M059J (cell line): ENCODE measurements at places on chromosomes 16 and 17. TPM values are rescaled to one million over a fixed set of nuclear protein-coding genes. Genes with fewer than 3 reads are reported as not detected.

DNA sequence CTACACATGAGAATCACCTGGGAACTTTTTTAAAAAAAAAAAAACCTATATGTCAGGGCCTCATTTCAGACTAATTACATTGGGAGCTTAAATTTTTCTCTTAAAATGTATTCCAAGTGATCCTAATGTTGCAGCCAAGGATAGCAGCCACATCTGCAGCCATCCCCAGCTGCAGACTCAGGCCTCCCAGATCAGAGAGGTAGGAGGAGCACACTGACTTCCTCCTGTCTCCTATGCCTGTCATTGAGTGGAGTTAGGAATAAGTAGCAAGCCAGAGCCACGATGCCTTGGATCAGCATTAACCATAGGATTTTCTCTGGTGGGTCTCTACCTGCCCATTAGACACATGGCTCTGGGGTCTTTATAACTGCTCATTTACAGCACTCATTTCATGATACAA lies 463.5 kb downstream of the HS3ST4 start:
- DNase-seq = no peak

Gene PLXDC1
- total RNA-seq = 0.81 and 1.2 TPM in 2 replicates

DNA sequence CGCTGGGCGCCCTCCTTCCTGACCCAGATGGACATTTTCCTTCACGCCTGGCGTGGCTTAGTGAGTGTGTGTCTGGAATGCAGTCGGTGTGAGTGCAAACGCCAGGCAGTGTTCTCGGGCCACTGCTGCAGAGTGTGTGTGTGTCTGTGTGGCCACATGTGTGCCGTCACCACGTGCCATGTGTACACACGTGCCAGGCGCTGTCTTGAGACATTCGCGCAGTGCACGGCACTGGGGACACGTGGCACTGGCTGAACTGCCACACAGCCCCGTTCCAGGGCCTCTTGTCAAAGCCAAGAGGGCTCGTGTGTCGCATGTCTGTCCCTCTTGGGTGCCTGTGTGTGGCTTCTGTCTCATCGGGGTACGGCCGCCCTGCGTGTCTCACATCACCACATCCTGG lies 28.8 kb downstream of the MAPK8IP3 start:
- DNase-seq = no peak

DNA sequence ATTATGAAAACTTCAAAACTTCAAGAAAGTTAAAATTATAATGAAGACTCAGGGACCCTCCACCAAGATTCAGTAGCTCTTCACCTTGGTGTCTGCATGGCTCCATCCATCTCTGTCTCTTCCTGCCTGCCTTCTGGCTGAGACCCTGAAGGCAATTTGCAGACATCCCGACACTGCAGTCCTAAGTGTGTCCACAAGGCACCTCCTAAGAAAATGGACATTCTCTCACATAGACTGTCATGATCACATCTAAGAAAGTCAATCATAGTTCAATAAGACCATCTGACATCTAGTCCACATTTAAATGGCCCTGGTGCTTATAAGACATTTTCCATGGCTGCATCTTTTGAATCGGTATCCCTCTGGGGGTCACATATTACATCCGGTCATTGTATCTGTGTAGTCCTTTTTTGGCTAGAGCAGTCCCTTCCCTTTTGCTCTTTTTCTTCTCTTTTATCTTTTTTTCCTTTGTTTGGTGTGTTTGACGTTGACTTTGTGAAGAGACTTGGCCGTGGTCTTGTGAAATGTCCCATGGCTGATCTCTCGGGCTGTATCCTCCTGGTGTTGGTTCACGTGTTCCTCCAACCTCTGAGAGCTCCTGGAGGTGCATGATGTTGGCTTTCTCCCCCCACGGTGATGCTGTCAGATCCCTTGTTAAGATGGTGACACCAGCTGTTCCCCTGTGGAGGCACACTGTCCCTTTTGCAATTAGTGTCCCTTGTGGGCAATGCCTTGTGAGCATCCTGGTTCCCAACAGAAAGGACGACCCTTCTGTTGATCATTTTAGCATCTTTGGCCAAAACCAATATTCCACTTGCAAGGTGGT lies 5.0 kb upstream of the TNFRSF13B start:
- no peak for DNase-seq

DNA sequence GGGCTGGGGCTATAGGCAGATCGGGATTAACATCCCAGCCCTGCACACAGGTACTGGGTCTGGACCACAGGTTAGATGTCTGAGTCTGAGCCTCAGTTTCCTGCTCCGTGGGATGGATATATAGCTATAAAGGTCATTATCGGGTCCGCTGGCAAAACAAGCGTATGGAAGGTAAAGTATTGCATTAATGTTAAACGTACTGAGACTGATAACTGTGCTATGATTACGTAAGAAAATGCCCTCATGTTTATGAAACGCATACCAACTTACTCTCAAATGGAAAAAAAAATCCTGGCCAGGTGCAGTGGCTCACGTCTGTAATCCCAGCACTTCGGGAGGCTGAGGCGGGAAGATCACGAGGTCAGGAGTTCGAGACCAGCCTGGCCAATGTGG lies 135.2 kb downstream of the CCDC182 start:
- DNase-seq = no peak

Gene CDRT15L2
- total RNA-seq = not detected in 2 replicates

Gene TUBG2
- total RNA-seq = 15.9 and 21.0 TPM in 2 replicates

Gene AANAT
- total RNA-seq = not detected in 2 replicates

Gene CCL7
- 0.17 TPM in 1 of 2 replicates, not detected in the other for total RNA-seq

DNA sequence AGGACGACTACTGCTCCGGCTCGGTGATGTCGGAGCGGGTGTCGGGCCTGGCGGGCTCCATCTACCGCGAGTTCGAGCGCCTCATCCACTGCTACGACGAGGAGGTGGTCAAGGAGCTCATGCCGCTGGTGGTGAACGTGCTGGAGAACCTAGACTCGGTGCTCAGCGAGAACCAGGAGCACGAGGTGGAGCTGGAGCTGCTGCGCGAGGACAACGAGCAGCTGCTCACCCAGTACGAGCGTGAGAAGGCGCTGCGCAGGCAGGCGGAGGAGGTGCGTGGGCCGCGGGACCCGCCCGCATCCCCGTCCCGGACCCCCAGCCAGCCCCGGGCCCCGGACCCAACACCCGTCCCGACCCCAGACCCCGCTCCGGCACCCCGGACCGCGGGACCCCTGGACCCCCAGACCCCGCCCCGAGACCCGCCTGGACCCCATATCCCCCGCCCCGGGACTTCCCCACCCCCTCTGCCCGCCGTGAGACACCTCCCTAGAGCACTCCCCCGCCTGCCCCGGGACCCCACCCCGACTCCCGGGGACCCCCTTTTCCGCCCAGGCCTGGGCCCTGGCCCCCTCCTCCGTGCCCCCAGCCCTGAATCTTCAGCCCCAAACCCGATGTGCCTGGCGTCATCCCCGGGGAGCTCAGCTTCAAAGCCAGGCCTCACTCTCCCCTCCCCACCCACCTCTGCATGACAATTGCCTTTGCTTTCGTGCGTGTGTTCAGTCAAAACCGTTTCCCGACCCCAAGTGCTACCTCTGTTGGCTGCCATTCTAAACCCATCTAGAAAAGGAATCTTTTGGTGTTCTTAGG lies 594 bp downstream of the MAPK8IP3 start:
- peak; percentile 45 for DNase-seq

DNA sequence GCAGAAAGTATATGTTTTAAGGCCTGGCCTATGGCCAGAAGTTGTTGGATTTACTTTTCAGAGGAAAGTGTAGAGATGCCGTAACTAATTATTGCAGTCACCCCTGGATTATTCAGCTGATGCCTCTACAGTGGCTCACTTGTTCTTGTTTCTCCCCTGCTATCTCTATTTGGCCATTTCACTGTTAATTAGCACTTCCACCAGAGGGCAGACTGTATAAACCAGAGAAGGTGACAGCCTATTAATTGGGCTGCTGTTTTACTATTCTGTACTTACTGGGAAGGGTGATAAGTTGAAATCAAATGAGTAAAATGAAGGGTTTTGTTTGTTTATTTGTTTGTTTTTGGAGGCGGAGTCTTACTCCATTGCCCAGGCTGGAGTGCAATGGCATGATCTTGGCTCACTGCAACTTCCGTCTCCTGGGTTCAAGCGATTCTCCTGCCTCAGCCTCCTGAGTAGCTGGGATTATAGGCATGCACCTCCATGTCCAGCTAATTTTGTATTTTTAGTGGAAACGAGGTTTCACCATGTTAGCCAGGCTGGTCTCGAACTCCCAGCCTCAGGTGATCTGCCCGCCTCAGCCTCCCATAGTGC lies 66.0 kb downstream of the CDK12 start:
- peak; percentile 26 for DNase-seq

DNA sequence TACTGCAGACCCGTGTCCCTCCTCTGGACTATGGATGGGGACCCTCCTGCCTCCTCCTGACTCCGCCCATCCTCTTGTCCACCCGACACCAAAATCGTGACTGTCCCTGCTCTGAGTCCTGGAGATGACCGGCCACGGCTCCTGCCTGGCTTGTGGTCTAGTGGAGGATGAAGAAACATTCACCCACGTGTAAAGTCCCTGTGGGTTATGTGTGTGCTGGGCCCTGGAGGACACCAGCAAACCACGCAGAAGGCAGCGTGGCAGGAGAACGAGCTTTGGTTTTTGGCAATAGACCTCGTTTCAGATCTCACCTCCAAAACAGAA lies 11.9 kb downstream of the SPNS2 start:
- no peak for DNase-seq

DNA sequence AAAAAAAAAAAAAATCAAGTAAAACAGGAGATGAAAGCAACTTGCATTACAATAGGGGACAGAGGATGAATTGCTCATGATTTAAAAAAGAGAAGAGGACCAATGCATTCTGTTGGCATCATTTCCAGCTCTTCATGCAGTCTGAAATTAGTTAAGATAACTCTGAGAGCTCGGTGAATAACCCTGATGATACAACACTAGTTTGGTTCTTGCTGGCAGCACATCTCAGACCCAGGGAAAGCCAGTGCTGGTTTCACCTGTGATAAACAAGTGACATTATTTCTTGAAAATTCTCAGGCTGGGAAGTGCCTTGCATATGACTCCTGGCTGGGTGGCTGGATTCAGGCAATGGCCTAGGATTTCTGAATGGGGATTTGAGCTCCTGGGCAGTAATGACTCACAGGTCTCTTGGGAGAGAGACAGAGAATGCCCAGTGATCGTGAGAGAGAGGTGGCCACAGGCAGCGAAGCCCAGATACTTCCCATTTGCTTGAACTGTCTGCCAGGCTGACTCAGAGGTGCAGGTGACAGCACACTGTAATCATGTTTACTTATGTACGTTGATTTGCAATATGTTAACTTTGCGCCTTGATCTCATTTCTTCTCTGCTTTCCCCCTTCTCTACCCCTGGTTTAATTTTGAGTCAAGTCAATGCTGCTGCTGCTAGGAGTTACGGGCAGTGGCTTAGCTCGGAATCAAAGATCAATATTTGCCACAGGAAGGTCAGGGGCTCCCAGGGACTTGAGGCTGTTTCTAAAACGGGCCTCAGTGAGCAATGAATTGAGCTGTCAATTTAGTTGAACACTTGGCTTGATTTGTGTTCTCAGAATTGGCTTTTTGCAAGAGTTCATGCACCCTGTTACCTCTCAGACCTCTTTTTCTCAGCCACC lies 27.1 kb downstream of the ARSG start:
- DNase-seq = peak; percentile 95
